ENCODE measurements at places on chromosomes 1 and 21. TPM values are rescaled to one million over a fixed set of nuclear protein-coding genes. Genes with fewer than 3 reads are reported as not detected.

Gene PGM1
- 36.1 TPM for polyA plus RNA-seq

Gene ERICH3
- not detected for polyA plus RNA-seq

Gene PROX1
- 2.4 TPM for polyA plus RNA-seq

Gene LCE1A
- polyA plus RNA-seq, result not detected

Gene SCYL3
- 4.8 TPM for polyA plus RNA-seq

Gene DSCAM
- not detected for polyA plus RNA-seq

Gene MYBPHL
- polyA plus RNA-seq, result not detected

Gene CDK11B
- 30.0 TPM for polyA plus RNA-seq

Gene SPATA46
- not detected for polyA plus RNA-seq

Gene IL22RA1
- 11.8 TPM for polyA plus RNA-seq

Gene SRGAP2C
- polyA plus RNA-seq, result 1.2 TPM

Gene HES4
- 4.6 TPM for polyA plus RNA-seq

Gene ADORA1
- polyA plus RNA-seq, result 1.3 TPM

Gene CELA2B
- not detected for polyA plus RNA-seq

All from sigmoid colon (tissue), 7 donors.